Fibroblast of the aortic adventitia (primary cell): ENCODE measurements at places on chromosomes 7 and 10. TPM values are rescaled to one million over a fixed set of nuclear protein-coding genes. Genes with fewer than 3 reads are reported as not detected.

The GIMAP8 gene
- total RNA-seq: 0.09 and 0.16 TPM in 2 replicates

The CALN1 gene
- not detected in 2 replicates for total RNA-seq

The PDE1C gene
- 7.4 and 187 TPM in 2 replicates for total RNA-seq

The PROSER2 gene
- total RNA-seq: 3.1 and 4.7 TPM in 2 replicates

The SPDYE6 gene
- total RNA-seq: not detected in 2 replicates

The PNLIP gene
- total RNA-seq: not detected in 2 replicates

The DTX2 gene
- total RNA-seq: 3.8 and 6.6 TPM in 2 replicates

The ENTPD1 gene
- 0.09 and 0.16 TPM in 2 replicates for total RNA-seq

The GTPBP4 gene
- 26.5 and 81.8 TPM in 2 replicates for total RNA-seq

The CHST3 gene
- 18.6 and 19.3 TPM in 2 replicates for total RNA-seq

The TUBB8 gene
- not detected in 2 replicates for total RNA-seq

The PSMA2 gene
- total RNA-seq: 121 and 133 TPM in 2 replicates

The PALD1 gene
- total RNA-seq: 0.16 and 0.18 TPM in 2 replicates

The TMEM184A gene
- not detected in 2 replicates for total RNA-seq
